ENCODE measurements at places on chromosomes 3 and 15.

DNA sequence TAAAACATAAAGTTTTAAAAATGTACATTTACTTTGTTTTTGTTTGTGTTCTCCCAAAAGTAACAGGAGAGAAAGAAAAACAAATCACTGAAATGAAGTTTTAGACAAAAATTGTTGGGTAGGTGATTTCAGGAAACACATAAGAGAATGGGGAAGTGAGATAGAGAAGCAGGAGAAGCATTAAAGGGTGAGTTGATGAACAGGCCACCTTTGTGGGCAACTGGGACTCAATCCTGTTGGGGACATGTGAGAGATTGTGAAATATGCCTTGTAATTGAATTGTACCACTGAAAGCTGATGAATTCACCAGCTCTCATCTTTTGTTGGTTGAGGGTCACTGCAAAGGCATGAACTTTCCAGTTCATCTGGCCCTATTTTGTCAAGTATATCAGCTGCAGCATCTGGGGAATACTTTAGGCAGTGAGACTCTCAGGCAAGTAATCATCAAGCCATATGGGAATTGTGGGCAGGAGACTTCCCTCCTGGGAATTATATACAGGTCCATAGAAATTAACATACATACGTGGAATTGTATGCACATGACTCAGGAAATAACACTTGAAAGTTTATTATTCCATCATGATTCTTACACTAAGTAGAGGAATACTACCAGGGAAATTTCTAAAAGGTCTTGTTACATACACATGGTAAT is 181.0 kb downstream of the ZBBX start:
- no peak for DNase-seq

- peak; percentile 30 for DNase-seq
Measured at GRCh38 chr3:19888428-19889152, 45.4 kb downstream of the EFHB start.

DNA sequence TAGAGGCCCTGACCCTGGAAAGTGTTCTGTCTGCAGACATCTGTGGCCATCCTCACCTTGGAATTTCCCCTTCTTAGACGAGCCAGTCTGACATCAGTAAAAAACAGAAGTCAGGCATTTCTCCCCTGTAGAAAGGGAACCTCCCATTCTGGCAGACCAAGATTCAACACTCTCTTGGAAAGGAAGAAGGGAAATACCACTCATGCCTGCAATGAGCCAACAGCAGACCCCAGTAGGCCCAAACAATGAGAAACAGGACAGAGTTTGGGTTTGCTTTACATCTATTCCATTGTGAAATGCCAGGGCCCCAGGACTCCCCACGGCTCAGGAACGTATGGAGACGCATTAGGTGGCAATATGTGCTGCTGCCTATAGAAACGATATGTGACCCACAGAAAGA is 264.0 kb upstream of the NSMCE3 start:
- DNase-seq = no peak

DNA sequence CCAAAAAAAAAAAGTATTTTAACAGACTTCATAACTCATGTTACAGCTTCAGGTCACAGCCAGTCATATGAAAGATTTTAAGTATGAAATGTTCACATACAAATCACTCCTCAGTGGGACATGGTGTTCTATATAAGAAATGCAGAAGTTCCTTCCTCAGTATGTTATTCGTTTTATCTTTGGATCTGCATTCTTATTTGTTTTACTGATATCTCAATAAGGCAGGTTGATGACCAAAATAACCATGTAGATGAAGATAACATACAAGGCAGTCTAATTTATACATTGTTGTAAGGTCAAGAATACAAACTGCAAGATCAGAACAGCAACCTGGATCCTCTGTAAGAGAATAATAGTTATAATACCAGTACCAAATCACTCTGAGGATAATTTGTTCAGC is 75.6 kb downstream of the CHAC1 start:
- DNase-seq = no peak

DNA sequence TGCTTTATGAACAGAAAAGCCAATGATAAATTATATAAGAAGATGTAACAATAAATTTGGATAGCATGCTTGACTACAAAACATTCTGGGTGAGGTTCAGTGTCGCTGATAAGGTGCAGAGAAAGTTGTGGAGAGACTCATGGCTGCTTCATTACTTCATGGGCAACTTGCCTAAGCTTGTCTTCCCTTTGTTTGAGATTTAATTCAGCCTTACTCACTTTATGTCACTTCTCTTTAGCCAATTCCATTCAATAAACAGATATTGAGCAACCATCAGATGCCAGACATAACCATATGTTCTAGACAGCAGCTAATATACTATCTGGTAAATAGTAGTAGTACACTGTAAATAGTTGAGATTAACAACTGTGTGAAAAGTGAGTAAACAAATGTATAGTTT is 401.5 kb upstream of the FRG2C start:
- DNase-seq = no peak

DNA sequence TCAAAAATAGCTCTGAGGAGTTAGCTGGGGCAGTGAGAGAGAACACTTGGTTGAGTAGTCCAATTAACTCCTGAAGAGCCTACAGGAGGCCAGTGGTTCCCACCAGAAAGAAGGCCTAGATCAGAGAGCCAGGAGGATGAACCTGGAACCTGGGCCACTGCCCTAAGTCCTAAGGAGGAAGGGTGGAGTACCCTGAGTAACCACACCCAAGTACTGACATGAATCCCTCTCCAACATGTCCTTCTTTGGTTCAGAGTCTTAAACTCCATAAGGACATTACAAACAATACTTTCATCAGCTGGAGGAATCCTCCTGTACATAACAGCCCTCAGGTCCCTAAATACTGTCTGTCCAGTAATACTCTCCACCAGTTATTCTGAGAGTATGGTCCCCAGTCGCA is 25.6 kb upstream of the C3orf62 start:
- no peak for DNase-seq

DNA sequence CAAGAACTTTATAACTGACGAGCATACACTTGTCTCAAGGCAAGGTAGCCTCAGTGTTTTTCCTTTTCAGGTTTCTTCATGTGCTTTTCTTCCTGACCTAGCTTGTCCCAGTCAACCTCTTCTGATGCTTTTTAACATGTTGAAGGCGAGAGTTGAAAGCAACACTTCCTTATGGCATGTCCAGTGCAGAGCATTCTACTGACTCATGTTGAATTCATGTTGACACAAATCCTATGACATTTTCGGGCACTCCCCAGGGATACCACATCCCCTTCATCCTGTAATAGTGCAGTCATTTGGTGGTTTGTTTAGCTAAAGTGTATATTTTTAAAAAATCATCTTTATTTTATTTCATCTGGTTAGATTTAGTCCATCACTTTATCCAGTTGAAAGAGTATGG is 75.9 kb upstream of the CBLB start:
- no peak for DNase-seq

GRCh38 chr15:85607842-85608241 is 186.9 kb downstream of the KLHL25 start:
- DNase-seq = peak; percentile 82

GRCh38 chr3:194374935-194375334 is 5.4 kb upstream of the LRRC15 start:
- DNase-seq = no peak

DNA sequence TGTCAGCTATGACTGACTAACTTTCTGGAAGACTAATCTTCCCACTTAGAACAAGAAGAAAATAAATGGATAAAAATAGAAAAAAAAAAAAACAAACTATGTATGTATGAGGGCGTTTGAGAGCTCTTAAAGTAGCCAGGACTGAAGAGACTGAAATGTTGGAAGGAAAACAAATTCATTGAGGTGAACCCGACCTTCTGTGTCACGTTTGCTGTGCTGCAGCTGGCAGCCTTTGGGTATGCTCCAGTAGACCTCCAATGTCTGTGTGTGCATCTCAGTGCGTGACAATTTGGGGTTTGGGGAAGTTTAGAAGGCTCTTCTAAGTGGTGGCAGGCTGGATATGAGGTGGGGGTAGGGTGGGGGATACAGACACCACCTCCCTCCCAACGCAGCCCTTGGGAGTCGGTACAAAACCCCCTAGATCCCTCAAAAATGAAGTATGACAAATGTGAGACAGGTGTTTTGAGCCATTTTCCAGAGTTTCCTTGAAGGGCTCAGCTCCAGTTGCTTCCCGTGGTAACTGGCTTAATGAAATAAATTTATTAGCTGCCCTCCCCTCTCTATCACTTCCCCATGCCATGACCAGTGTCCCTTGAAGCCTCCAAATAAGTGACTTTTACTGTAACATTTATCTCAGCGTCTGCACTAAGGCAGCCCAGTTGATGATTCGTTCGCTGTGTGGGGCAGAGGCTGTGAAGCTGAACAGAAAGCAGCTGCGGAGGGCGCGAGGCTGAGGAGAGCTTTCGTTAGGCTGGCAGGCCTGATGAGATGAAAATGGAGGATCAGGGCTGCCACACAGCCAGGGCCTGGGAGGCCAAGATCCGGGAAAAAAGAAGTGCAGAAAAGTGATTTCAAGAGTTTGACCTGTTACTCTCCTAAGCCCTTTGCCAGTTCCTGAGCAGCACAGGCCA is 34.9 kb upstream of the GABRB3 start:
- DNase-seq = no peak

DNA sequence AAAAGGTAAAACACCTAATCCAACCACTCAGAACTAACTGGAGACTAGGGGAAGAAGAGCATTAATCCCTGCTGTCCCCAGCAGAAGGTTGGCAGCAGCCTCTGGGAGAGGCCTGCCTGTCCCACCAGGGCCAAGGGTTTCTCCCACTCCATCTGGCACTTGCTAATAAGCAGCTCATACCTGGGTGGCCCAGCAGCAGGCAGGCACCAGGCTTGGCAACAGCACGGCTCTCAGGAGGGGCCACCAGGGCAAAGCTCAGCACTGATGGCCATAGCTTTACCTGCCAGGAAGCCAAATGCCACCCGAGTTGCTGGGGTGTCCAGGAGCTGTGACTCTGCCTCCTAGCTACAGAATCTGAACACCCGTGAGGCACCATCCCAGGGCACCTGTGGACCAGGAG is 58.3 kb downstream of the BOC start:
- DNase-seq = no peak

DNA sequence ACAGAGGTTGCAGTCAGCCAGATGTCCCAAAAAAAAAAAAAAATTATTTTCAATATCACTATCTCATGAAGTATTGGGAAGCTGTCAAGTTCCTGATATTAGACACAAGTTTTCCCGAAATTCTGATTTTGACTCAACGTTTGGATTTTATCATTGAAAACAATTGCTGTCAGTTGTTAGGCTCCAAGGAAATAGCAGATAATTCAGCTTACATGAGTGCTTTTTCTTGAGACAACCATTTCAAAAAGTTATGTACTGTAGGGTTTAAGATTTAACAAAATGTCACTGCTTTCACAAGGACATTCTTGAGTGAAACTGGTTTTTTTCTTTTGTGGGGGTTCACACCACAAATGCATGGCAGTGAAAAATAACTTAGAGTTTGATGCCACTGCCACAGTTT is 9.3 kb upstream of the SETD5 start:
- no peak for DNase-seq

DNA sequence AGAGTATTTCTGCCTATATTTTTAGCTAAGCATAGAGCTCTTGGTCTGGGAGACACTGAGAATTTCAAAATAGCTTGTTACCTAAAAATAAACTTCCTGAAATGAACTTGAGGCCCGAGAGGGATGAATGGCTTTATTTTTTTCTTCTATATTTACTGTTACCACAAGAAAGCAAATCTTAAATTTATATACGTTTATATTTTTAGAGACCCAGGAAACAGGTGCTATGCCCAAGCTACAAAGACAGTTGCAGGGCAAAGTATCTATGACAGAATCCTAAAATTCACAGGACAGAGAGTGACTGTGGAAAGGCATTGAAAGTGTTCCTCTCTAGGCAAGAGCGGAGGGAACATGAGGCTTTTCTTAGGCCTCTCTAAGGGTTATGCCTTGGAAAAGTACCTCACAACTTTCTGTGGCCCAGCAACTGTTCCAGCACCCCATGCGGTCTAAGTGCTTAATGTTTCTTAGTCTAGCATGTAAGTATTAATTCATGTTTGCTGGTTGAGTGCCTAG is 36.5 kb downstream of the TGFBR2 start:
- DNase-seq = no peak

GRCh38 chr15:40354408-40355171 is 3.4 kb upstream of the DISP2 start:
- no peak for DNase-seq

DNA sequence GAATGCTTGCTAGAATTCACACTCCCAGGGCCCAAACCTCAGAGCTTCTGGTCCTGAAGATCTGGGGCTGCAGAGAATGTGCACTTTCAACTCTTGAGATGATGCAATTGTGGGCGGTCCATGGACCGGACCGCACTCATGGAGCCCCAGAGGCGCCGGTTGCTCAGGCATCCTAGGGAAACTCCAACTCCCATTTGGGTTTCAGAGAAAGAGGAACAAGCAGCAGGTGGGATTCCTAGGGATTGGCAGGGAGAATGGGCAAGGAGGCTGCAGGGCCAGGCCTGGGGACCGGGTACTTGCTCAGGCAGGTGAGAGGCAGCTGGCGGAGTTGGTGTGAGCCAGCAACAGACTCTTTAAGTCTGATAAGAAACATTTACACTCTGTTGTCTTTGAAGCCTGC is 3.5 kb downstream of the NOX5 start:
- no peak for DNase-seq

DNA sequence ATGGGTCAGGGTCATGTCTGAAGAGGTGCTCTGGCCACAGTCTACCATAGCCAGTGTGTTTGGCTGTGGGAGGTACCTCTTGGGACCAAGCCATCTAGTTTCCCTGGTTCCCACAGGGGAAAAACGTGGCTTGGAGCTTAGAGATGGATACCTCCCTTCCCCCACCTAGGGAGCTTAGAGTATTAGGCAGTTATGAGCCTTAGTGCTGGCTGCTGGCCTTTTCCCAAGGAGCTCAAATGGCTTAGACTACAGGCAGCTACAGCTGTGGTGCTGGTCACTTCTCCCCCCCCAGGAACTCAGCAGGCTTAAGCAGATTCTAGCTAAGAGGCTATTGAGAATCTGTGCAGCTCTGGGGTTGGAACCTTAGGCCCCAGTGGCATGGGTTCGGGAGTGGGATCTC is 591.2 kb downstream of the NSUN3 start:
- no peak for DNase-seq

GRCh38 chr3:54366839-54367238 is 244.5 kb downstream of the CACNA2D3 start:
- no peak for DNase-seq

- no peak for DNase-seq
Measured at GRCh38 chr3:142796823-142797222, 73.0 kb downstream of the TRPC1 start.

GRCh38 chr3:138367911-138368310 is 19.5 kb downstream of the MRAS start:
- no peak for DNase-seq

DNA sequence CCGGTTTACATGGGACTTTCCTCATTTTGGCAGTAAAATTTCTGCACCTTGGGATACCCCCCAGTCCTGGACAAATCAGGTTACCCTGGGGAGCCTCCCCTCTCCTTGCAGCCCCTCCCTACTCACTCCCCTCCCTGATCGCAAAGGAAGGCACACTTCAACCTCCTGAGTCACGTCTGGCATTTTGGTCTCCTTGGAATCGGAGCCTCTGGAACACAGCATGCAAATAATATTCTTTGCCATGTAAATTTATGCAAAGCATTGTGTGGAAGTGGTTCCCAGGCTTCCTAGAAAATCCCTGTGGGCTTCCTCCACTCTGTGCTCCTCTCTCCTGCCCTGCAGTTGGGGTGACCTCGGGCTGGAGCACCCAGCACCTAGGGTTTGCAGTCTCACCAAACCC is 11.6 kb downstream of the SCN5A start:
- DNase-seq = no peak

Data from SW 1271 (cell line).